ENCODE measurements at places on chromosomes 3 and 15. TPM values are rescaled to one million over a fixed set of nuclear protein-coding genes. Genes with fewer than 3 reads are reported as not detected.
A peak's percentile ranks its signal among the peaks of the same experiment; 100 is the strongest.

DNA sequence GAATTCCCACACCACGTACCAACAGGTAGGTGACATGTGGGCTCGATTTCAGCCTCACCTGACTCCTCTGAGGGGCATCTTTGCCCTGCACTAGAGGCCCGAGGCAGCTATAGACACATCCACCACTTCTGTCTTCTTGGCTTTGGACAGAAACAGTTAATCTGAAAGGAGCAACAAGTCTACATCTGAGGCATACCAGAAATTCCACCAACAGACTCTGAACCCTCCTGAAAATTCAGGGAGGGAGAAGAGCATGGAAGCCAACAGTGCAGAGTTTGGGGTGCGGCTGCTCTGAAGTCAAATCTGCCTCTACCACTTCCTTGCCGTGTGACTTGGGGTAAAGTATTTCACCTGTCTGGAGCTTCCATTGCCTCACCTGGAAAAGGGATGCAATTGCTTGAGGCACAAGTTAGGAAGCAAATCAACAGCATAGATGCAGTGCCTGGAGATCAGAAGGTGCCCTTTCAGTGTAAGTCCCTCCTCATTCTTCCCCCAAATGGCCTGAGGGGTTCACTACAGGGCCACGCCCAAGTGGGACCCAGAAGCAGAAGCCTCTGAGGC lies 119.8 kb downstream of the SHQ1 start:
- H3K4me3 ChIP-seq: no peak overlapping the region
- no peaks in the 10 kb centered on the region for H3K27me3 ChIP-seq
- DNase-seq: no peak
- no peaks in the 10 kb centered on the region for H3K36me3 ChIP-seq
- no peak overlapping the region for H3K27ac ChIP-seq

GRCh38 chr3:12121466-12121865 lies 37.2 kb downstream of the TIMP4 start:
- H3K27me3 ChIP-seq: no peaks in the 10 kb centered on the region
- no peak for DNase-seq
- no peaks in the 10 kb centered on the region for H3K4me1 ChIP-seq
- H3K4me3 ChIP-seq: no peak overlapping the region
- no peak overlapping the region for H3K27ac ChIP-seq
- no peaks in the 10 kb centered on the region for H3K36me3 ChIP-seq

GRCh38 chr15:54208786-54209185 lies 230.5 kb downstream of the UNC13C start:
- H3K4me1 ChIP-seq: no peaks in the 10 kb centered on the region
- H3K27ac ChIP-seq: no peak overlapping the region
- no peak overlapping the region for H3K4me3 ChIP-seq

The SAXO2 gene
- 6.4 TPM for total RNA-seq

GRCh38 chr15:81962482-81962881 lies 83.3 kb downstream of the MEX3B start:
- no peaks in the 10 kb centered on the region for H3K27me3 ChIP-seq
- no peaks in the 10 kb centered on the region for H3K36me3 ChIP-seq
- H3K27ac ChIP-seq: no peak overlapping the region
- H3K4me3 ChIP-seq: no peak overlapping the region

The THRB gene
- total RNA-seq: 1.9 TPM

The LCTL gene
- not detected for total RNA-seq

DNA sequence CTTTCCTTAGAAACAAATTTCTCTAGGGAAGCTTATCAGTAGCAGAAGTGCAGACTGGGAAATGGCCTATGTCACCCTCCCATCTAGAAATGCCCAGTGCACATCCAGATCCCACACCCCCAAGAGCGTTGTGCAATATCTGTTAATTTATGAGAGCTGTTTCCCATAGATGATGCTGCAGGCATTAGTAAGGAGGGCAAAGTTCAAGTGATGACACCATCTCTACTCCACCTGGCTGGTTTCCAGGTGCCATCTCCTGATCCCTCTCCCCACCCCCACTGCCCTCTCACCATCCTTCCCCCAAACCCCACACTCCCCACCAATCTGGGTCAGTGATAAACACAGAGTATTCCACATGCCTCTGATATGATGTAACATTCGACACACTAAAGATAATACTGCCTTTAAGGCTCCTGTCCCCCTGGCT lies 39.4 kb downstream of the AGTR1 start:
- H3K4me1 ChIP-seq: no peaks in the 10 kb centered on the region
- DNase-seq: peak; percentile 17
- no peak overlapping the region for H3K4me3 ChIP-seq
- no peaks in the 10 kb centered on the region for H3K27me3 ChIP-seq
- H3K27ac ChIP-seq: no peak overlapping the region
- no peaks in the 10 kb centered on the region for H3K36me3 ChIP-seq

DNA sequence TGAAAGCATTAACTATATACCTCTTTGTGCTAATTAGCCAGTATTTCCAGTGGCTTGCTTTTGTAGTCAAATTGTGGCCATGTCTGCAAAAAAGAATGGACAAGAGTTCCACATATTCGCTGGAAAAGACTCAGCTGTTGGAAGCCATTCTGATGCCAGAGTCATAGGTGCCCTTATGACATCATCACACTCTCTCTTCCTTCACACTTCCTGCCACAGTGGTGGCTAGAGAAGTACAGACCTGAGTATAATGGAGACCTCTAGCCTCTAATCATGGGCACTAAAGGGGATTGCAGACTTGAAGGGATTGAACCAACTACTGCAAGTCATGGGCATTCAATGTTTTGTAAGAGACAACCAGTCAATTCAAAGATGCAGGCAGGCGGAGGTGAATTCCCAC lies 38.3 kb upstream of the IQCF6 start:
- H3K27ac ChIP-seq: no peak overlapping the region
- H3K36me3 ChIP-seq: no peaks in the 10 kb centered on the region
- no peak for DNase-seq
- H3K27me3 ChIP-seq: no peaks in the 10 kb centered on the region
- H3K4me3 ChIP-seq: no peak overlapping the region

- no peak overlapping the region for H3K27ac ChIP-seq
- H3K27me3 ChIP-seq: no peaks in the 10 kb centered on the region
- DNase-seq: no peak
Measured at GRCh38 chr3:98038876-98039275, 3.8 kb upstream of the GABRR3 start.

The SPTSSB gene
- total RNA-seq: not detected
